ENCODE measurements at places on chromosomes 1 and 21. TPM values are rescaled to one million over a fixed set of nuclear protein-coding genes. Genes with fewer than 3 reads are reported as not detected.
A peak's percentile ranks its signal among the peaks of the same experiment; 100 is the strongest.

- DNase-seq, result no peak
These were observed 1.0 kb downstream of the TRMT1L start for GRCh38 chr1:185155600-185156287.

- no peak for DNase-seq
These were observed 218.7 kb upstream of the TMEM51 start for GRCh38 chr1:14934867-14935266.

DNA sequence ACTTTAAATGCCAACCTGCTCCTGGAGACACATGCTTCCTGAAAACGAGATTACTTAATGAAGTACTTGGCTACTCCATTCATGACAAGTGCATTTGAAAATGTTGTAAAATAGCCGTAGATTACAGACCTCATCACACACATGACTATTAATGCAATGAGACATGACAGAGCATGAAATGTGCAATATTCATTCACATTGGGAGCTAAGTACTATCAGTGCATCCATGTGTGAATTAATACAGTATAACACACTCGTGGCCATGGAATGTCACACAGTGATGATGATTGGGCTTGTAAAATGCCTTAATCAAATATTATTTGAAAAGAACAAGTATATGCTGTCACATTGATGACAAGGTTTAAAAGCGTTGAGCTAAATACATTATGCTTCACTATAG is 407.0 kb downstream of the AMY1C start:
- DNase-seq, result no peak

DNA sequence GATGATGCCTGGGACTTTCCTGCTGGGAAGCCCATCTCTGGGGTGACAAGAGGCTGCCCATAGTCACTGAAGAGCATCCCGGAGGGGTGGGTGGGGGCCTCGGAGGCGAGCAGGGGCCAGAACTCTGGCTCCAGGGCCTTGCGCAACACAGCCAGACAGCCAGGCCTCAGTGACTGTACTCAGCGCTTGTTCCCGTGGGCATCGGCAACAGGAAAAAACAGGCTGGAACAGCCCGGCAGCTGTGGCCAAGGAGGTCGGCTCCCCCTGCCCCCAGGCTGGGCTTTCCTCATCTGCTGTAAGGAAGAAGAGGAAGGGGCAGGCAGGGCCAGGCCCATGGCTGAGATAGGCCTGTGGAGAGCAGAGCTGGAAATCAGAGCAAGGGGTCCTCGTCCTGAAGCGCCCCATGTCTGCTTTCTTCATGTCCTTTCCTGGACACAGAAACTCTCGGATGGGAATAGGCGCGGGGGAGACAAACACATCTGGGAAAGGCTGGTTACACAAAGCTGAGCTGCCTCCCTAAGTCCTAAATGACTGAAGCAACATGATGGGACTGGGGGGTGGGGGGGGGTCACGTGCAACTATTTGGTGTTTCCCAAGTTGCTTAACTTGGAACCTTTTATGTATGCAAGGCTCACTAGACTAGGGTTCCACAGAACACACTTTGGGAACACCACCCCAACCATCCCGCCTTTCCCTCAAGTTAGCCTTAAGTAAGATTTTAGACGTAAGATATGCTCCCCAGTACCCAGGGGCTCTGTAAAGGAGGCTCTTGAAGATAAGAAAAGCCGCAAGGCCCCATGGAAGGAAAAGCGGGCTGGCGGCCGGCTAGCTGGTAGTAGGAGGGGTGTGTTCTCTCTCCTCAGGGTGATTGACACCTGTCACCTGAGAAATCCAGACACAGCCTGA is 30.7 kb downstream of the HSPG2 start:
- DNase-seq, result no peak

ZBTB8B gene
- 0.04 TPM for polyA plus RNA-seq

TUFT1 gene
- polyA plus RNA-seq, result 8.5 TPM

DNA sequence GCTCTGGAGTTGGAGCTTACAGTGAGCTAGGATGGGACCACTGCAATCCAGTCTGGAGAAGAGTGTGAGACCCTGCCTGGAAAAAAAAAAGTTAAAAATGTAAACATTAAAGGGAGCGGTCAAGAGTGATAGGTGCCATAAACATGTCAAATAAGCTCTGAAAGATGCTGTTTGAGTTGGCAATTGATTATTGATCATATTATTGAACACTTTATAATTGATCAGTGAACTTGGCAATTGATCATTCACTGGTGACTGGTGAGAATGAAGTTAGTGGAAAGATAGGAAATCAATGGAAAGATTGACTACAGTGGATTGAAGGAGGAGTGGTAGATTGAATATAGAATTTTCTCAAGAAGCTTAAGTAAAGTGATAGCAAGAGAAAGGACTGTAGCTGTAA is 64.3 kb upstream of the MPC2 start:
- DNase-seq, result no peak

- DNase-seq, result peak; percentile 62
These were observed at the start of gene KCNT2 for GRCh38 chr1:196608390-196609369. TSS of gene KCNT2 (minus strand) at chr1:196608440. CDS start at chr1:196608309, 131 bp downstream.

CRYZL1 gene
- 29.7 TPM for polyA plus RNA-seq

CD160 gene
- polyA plus RNA-seq, result 0.25 TPM

DNA sequence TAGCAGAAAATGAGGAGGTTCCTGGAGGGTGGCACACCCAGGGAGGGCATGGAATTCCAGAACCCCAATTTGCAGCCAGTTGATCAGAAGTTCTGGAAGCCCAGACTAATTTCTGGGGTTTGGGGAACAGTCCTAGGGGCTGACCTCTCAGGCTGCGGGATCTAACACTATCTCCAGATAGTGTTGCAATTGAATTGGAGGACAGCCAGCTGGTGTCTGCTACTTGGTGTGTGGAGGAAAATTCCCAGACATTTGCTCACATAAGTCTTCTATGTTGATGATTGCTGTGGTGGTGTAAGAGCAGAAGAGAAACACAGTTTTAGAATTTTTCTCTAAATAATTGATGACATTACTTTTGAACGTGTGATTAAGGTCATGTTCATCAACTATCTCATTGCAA is 154.3 kb upstream of the RNPC3 start:
- DNase-seq, result no peak

GRCh38 chr1:60503266-60503925 is 429.8 kb upstream of the C1orf87 start:
- DNase-seq, result no peak

KCNE2 gene
- 0.13 TPM for polyA plus RNA-seq

AQP10 gene
- 0.05 TPM for polyA plus RNA-seq

LYST gene
- polyA plus RNA-seq, result 10.6 TPM

DNA sequence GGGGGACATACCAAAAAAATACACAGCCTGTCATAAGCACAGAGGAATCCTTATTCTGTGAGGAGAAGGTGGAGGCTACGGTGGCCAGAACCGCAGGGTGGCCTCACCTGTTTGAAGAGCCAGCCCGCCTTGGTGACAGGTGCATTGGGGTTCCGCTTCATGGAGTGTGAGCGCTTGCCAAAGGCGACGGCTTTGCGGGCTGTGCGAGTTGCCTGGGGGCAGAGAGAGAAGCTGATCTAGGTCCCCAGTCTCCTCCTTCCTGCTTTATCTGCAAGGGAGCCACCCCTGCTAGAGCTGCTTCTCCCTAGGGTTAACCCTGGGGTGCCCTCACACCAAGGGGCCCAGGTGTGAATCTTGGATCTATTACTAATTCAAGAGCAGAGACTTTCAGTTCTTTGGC is 54.3 kb upstream of the GOLT1A start:
- no peak for DNase-seq

ASPM gene
- 0.11 TPM for polyA plus RNA-seq

PLA2G2F gene
- 2.6 TPM for polyA plus RNA-seq

CELSR2 gene
- 4.9 TPM for polyA plus RNA-seq

- DNase-seq, result no peak
These were observed at the start of gene C1orf115 for GRCh38 chr1:220690140-220691052. TSS of gene C1orf115 (plus strand) at chr1:220690363. CDS start at chr1:220690403, 40 bp downstream.

GRCh38 chr1:41758500-41758899 is 160.2 kb downstream of the HIVEP3 start:
- no peak for DNase-seq

GRCh38 chr1:170424346-170424745 is 107.6 kb upstream of the GORAB start:
- no peak for DNase-seq

DNA sequence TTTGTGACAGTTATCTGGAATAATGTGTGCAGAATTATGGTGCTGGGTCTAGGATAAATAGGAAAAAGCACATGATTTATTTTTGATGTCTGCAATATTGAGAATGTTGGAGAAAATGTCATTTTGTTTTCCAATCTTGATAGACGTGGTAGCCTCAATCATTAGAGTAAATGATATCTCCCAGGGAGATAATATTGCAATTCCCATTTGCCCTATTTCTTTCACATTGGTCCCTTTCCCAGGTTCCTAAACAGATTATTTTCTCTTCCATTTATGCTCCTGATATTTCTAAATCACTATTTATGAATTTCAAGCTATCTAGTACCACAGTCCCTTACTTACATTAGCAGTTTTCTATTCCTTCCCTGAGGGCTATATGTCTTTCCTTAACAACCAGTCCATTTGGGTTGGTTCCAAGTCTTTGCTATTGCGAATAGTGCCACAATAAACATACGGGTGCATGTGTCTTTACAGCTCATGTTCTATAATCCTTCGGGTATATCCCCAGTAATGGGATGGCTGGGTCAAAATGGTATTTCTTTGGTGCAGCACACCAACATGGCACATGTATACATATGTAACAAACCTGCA is 447.3 kb downstream of the PLA2G4A start:
- no peak for DNase-seq

RPE65 gene
- polyA plus RNA-seq, result 0.89 TPM

DNA sequence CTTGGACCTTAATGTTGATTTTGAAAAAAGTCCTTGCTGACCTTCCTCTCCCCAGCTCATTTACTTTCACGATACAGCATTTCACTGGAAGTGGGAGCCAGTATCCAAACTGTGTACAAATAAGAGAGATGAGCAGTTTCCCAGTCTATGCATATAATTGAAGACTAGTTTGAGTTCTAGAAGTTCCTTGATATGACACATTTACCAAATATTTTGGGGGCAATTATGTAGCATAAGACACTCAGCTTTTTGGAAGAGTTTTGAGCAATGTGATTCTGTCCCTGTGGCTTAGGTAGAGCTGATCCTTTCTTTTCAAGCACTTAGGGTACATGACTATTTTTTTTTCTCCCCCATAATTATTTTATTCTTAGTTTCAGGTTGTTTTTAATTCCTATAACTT is 26.4 kb downstream of the GIPC2 start:
- no peak for DNase-seq

DNA sequence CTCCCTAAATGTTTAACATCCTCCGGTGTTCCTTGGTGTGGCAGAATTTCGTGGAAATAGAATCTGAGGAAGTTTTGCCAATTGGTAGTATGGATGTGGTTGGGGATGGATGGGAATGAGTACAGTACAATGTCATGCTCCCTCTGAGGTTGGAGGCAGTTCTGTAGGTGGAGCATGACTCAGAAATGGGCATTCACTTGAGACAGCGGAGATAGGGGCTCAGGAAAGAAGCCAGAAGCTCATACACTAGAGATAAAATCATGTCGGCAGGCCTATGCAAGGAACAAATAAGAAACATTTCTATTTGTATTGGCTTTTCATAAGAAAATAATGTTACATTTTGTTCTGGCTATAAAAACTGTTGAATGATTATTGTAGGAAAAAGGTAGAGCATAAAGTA is 196.0 kb downstream of the URB2 start:
- no peak for DNase-seq

All from urinary bladder (tissue), 4 donors.